Activated CD4-positive, alpha-beta T cell treated with anti-CD3 and anti-CD28 coated beads, Interleukin-2, amount 50 U/mL, for 48 hours (primary cell): ENCODE measurements at places on chromosomes 16 and 17.

- no peak for DNase-seq
These were observed 89.2 kb downstream of the ABCC6 start for GRCh38 chr16:16133943-16134604.

GRCh38 chr17:75155191-75155601 is 884 bp upstream of the JPT1 start:
- DNase-seq, result no peak

- no peak for DNase-seq
These were observed 71.9 kb upstream of the NOG start for GRCh38 chr17:56521414-56522141.

GRCh38 chr17:4019275-4019674 is 55.0 kb upstream of the ATP2A3 start:
- DNase-seq, result no peak

- DNase-seq, result no peak
These were observed 3.0 kb downstream of the PIPOX start for GRCh38 chr17:29045734-29046472.

DNA sequence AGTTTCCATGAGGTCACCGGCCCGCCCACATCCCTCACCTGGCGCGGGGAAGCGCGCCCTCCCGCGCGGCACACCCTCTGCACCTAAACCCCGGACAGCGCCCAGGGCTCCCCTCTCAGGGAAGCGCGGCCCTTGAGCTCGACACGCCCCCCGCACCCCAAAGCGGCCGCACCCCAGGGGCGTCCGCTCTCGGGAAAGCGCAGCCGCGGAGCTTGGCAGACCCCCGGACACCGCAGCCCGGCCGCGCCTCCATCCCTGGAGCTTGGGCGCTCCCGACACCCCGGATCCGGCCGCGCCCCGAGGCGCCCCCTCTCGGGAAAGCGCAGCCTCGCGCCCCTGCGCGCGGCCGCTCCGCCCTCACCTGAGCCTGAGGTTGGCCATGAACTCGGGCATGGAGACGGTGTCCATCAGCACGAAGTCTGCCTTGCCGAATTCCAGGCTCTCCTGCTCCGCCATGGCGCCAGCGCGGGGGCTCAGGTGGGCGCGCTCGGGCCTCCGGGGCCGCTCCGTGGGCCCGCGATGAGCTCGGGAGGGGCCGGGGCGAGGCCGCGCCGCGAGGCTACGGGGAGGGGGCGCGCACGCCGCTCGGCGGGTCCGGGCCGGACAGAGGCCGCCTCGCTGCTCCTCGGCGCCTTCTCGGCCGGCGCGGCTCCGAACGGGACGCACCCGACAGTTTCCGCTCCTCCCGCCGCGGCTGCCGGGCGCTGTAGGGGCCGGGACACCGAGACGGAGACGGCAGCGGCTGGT is at the start of gene MYO1D:
Gene MYO1D, minus strand, starts transcription at position 708 of the 747 bp plus-strand sequence. Its CDS starts 252 bp downstream, at position 456.
- DNase-seq, result peak; percentile 77

DNA sequence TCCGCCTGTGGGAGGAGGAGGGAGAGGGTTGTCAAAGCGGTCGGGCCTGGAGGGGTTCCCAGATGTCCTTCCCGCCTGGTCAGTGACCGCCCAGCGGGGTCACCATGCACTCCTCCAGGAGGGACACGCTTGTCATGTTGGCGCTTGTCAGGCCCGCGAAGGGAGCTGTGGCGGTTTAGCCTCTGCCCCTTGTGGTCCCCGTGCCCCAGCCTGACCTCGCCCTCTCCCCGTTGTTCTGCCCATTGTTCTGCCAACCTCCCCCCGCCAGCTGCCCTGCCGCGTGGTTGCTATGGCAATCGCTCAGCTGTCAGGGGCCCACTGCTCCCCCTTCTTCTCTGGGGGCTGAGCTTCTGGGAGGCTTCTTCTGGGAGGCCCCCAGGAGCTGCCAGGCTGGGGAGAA is 146.4 kb upstream of the CIBAR2 start:
- DNase-seq, result no peak

DNA sequence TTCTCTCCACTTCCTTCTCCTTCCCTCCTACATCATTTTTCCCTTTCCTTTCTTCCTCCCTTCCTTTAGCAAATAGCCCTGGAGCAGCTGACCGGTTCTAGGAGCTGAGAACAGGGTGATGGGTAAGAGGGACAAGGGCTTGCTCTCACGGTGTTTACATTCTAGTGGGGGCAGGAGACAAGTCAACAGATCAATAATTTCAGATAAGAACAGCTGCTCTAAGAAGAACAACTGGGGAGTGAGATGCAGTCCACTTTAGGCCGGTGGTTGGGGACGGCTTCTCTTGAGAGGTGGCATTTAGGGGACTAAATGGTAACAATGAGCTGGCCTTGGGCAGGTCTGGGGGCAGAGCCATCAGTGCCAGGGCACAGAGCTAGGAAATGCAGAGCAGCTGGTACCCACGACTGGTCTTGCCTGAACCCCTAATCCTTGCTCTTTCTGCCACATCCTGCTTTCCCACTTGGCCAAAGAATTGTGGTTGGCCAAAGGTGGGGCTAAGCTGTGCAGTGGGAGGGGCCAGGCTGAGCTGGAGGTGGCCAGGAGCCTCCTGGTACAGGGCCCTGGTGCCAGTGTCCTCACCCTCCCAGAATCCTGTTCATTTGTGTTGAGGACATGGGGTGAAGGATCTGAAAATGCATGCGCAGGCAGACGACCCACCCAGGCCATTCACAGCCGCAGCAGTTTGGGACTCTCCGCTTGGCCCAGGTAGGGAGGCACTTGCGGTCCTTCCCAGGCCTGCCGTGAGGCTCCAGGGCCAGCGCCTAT is 17.7 kb downstream of the CBX4 start:
- no peak for DNase-seq

DNA sequence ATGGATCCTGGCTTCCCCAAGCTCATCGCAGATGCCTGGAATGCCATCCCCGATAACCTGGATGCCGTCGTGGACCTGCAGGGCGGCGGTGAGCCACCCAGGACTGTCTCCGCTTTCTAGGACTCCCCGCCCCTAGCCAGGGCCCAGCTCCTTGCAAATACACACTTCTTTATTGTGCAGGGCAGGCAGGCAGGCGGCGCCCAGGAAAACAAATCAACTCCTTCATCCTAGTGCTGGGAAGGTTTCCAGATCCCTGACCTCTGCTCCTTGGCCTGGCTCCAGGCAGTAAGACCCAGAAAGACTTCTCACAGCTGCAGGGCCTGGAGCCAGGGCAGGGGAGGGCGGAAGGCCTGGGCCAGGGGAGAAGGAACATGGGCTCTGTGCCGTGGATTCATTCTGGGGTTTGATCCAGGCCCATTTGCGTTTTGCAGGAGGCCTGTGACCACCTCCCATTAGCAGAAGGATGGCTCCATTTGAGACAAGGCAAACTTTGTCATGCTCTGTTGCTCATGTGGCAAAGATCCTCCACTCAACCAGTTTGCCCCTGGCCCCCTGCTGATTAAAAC is 6.0 kb upstream of the LPCAT2 start:
- no peak for DNase-seq

- DNase-seq, result no peak
These were observed 49.9 kb upstream of the MAP3K14 start for GRCh38 chr17:45366691-45367090.

- no peak for DNase-seq
These were observed 41.5 kb upstream of the RPH3AL start for GRCh38 chr17:393806-394717.

DNA sequence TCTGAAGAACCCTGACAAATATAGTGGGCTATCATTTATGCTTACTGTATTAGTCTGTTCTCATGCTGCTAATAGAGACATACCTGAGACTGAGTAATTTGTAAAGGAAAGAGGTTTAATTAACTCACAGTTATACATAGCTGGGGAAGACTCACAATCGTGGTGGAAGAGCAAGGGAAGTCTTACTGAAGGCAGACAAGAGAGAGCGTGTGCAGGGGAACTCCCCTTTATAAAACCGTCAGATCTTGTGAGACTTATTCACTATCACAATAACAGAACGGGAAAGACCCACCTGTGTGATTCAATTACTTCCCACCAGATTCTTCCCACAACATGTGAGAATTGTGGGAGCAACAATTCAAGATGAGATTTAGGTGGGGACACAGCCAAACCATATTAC is 526.8 kb upstream of the GOT2 start:
- DNase-seq, result no peak

DNA sequence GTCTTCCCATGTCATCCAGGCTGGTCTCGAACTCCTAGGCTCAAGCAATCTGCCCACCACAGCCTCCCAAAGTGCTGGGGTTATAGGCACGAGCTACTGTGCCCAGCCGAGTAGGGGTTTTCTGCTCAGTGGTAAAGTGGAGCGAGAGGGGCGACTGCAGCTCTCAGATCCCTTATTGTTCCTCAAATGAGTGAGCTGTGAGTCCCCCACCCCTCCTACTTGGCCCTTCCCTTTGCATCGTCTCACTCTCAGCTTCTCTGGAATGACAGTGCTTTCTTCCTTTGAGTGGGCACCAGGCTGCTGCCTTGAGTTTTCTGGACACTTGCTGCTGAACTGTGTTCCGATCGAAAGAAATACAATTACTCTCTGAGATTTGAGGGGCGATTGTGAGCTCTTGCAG is 63.5 kb downstream of the MSI2 start:
- no peak for DNase-seq

DNA sequence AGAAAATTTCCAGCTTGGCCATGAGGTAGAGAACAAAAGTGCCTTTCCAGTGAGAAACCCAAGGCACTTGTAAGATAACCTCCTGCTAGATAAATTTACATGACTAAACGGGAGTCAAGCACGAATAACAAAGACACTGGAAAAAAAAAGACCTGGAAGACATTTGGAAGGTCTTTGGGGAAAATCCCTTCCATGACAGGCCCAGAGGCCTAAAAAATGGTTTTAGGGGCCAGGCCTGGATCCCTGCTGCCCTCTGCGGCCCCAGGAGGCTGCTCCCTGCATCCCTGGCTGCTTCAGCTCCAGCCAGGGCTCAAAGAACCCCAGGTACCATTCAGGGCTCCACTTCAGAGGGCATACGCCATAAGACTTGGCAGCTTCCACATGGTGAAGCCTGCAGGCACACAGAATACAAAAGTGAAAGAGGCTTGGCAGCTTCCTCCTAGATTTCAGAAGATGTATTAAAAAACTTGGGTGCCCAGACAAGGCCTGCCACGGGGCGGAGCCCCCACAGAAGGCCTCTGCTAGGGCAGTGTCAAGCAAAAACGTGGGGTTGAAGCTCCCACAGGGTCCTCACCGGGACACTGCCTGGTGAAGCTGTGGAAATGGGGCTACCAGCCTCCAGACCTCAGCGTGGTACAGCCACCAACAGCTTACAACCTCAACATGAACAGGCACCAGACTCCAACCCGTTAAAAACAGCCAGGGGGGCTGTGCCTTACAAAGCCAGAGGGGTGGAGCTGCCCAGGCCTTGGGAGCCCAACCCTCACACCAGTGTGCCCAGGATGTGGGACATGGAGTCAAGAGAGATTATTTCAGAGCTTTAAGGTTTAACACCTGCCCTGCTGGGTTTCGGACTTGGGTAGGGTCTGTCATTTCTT is 77.1 kb downstream of the SDK2 start:
- peak; percentile 8 for DNase-seq

DNA sequence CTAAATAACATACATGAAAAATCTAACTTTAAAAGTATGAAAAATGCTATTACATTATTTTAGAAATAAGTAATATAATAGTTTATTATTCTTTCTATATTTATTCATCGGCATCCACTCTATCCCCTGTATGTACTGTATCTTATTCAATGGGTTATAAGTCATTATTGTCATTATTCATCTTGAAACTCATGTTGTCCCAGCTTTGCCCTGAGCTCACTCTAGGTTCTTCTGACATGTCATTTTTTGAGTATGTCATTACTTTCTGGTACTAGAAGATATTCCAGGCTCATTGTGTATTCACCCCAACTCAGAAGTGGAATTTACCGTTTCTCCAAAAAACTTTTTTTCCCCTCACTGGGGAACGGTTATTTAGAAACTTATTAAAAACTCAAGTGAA is 53.0 kb upstream of the MNT start:
- DNase-seq, result no peak

- DNase-seq, result no peak
These were observed 16.1 kb downstream of the HIC1 start for GRCh38 chr17:2071024-2071385.

DNA sequence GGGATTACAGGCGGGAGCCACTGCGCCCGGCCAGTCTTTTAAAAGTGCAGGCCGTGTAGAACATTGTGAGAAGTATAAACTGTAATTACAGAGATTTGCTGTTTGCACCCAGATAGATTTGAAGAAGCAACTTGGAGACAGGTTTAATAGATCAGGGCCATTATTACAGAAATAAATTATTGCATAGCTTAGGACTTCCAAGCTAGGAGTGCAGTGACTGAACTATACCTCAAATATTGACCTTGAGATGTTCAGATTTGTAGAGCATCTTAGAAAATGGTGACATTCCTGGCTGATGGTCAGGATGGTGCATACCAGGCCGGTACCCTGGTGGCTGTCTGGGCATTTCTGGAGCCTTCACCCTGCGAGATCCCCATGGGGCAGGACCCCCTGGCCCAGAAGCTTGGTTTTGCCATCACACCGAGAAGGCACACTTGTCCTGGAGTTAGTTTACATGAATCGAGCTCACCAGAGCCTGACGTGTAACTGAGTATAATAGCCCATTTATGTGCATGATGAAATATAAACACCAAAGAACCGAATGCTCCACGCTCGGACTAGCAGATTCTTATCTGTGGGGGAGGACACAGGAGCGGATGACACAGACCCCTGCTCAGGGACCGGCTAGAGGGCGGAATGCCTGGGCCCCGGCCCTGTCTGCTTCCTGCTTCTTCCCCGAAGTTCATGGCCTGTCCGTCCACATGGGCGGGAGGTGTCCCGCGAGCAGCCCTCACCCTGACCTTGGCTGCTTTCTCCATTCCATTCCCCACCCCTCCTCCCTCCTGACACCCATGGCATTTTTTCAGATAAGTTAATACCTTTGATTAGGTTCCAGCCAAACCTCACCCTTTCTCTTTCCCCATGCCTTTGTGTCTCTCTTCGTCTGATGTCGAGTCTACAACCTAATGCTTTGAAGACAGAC is 32.1 kb downstream of the CCDC40 start:
- DNase-seq, result no peak

GRCh38 chr17:64406321-64407200 is 15.9 kb upstream of the PECAM1 start:
- DNase-seq, result no peak
